ENCODE measurements at places on chromosomes 1 and 21.

DNA sequence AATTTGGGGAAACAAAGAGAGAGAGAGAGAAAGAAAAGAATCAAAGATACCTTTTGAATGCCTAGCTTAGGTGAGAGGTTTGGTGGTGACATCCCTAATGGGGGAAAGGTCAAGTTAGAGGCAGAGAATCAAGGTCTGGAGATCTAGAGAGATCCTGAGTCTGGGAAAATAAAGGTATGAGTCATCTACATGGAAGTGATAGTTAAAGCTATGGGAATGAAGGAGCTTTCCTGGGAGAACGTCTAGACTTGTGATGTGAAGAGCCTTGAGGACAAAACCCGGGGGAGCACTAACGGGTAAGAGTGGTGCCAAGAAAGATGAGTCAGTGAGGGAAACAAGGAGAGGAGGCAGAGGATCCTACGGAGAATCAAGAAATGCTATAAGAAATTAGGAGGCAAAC lies 110.8 kb upstream of the RUNX1 start:
- no peak overlapping the region for H3K27ac ChIP-seq
- H3K27me3 ChIP-seq, result no peaks in the 10 kb centered on the region
- H3K4me1 ChIP-seq, result no peaks in the 10 kb centered on the region
- no peaks in the 10 kb centered on the region for H3K36me3 ChIP-seq

DNA sequence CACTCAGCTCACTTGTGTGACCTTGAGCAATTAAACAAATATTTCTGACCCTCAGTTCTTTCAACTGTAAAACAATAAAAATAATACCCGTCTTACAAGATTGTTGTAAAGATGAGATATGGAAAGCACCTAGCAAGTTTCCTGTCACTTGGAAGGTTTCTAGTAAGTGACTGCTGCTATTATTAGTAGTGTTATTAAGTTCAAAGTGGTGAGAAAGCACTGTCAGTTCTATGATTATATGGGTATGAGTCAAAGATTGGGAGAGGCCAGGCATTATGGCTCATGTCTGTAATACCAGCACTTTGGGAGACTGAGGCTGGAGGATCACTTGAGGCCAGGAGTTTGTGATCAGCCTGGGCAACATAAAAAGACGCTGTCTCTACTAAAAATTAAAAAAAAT lies 145.4 kb downstream of the C1orf21 start:
- no peaks in the 10 kb centered on the region for H3K36me3 ChIP-seq
- no peak overlapping the region for H3K4me3 ChIP-seq
- H3K27me3 ChIP-seq, result peaks cover 33% of the 10 kb centered on the region
- ATAC-seq, result no peak
- H3K27ac ChIP-seq, result no peak overlapping the region

DNA sequence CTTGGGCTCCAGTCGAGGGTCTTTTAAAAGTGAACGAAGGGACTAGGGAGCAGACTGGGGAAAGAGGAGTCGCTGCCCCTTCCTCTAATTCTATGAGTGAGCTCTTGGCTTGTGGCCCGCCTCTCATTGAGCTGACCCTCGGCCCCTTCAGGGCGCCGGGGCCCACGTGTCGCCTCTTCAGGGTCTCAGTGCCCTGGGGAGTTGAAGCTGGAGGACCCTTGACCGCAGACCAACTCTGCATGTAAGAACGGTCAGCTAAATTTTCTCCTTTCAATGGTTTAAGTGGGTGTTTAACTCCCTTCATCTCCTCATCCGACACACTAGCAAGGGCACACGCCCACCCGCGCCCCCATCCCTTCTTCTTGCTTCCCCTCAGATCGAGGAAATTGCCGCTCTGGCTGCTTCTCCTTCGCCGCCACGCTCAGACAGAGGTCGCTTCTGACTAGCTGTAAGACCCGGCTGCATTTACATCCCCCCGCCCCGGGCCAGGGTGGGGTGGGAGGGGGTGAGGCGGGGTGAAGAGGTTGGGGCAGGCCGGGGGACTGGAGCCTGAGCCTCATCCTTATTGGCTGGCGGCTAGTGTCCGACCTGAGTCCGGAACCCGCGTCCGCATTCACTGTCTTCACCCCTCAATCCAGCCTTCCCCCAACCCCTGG lies 10.9 kb downstream of the NR5A2 start:
- peaks cover 55% of the 10 kb centered on the region for H3K27me3 ChIP-seq
- H3K36me3 ChIP-seq, result peaks cover 6% of the 10 kb centered on the region
- no peak overlapping the region for H3K4me3 ChIP-seq
- H3K4me1 ChIP-seq, result peaks cover 8% of the 10 kb centered on the region
- no peak overlapping the region for H3K27ac ChIP-seq
- no peak for ATAC-seq

DNA sequence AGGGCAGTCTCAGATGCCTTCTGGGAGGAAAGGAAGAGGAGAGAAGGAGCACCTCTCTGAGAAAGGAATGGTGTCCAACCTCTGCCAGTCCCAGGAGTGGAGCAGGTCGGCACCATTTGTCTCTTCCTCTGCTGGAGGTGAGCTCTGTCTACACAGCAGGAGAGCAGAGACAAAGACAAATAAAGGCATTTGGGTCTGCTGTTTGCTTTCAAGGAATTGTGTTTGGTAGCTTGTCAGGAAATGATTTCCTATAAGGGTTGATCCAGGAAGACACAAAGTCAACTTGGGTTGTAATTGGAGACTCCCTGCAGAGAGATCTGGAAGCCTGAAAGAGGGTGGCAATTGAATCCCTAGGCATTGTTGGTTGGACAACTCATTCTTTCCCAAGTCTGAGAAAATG lies 34.5 kb upstream of the PLXNA2 start:
- no peak overlapping the region for H3K4me3 ChIP-seq
- peaks cover 32% of the 10 kb centered on the region for H3K27me3 ChIP-seq
- no peak for ATAC-seq
- H3K4me1 ChIP-seq, result no peaks in the 10 kb centered on the region

DNA sequence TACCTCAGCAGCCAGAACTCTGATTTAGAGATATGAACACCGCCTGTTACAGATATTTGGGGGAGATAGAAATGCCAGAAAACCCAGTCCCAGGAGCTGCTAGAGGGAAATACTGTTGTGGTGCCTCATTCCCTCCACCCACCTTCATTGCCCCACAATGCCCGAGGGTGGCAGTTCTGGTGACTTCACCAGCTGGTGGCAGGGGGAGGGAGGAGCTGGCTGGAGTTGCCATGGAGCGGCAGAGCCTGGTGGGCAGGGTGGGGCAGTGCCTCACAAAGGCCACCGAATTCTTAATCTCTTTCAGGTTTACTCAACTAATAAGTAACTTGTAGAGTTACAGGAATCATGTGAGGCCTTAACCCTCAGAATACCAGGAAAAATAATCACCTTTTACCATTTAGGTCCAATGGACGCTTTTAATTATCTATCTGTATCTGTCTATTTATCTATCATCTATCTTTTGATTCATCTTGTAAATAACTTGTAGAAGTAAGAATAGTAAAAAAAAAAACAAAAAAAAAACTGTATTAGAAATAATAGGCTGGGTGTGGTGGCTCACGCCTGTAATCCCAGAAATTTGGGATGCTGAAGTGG lies 11.7 kb upstream of the S100A11 start:
- H3K4me1 ChIP-seq, result peaks cover 9% of the 10 kb centered on the region
- H3K36me3 ChIP-seq, result no peaks in the 10 kb centered on the region
- peak overlapping the region; percentile 89 for H3K27ac ChIP-seq
- H3K4me3 ChIP-seq, result peak overlapping the region; percentile 74
- ATAC-seq, result peak; percentile 57
- peaks cover 2% of the 10 kb centered on the region for H3K27me3 ChIP-seq

GRCh38 chr1:220825819-220826551 lies 39.3 kb downstream of the MTARC1 start:
- no peaks in the 10 kb centered on the region for H3K36me3 ChIP-seq
- peaks cover 36% of the 10 kb centered on the region for H3K27me3 ChIP-seq
- no peak for ATAC-seq
- H3K4me1 ChIP-seq, result no peaks in the 10 kb centered on the region
- no peak overlapping the region for H3K27ac ChIP-seq

- H3K27ac ChIP-seq, result no peak overlapping the region
- no peak for ATAC-seq
- H3K4me3 ChIP-seq, result no peak overlapping the region
These were observed 97.1 kb downstream of the ETS2 start for GRCh38 chr21:38902608-38903445.

GRCh38 chr1:117061986-117062415 lies 1.9 kb downstream of the TTF2 start:
- peaks cover 65% of the 10 kb centered on the region for H3K36me3 ChIP-seq
- no peaks in the 10 kb centered on the region for H3K27me3 ChIP-seq
- peaks cover 30% of the 10 kb centered on the region for H3K4me1 ChIP-seq
- peak overlapping the region; percentile 0 for H3K27ac ChIP-seq
- no peak overlapping the region for H3K4me3 ChIP-seq

- peaks cover 5% of the 10 kb centered on the region for H3K36me3 ChIP-seq
- peaks cover 30% of the 10 kb centered on the region for H3K27me3 ChIP-seq
- no peak for ATAC-seq
- H3K4me3 ChIP-seq, result no peak overlapping the region
These were observed 111.1 kb downstream of the RERE start for GRCh38 chr1:8706291-8706690.
